ENCODE measurements at places on chromosomes 7 and 10.

- no peak for DNase-seq
These were observed 9.5 kb downstream of the LMOD2 start for GRCh38 chr7:123665157-123665556.

- DNase-seq, result no peak
These were observed 423.2 kb downstream of the IPMK start for GRCh38 chr10:57844387-57844998.

DNA sequence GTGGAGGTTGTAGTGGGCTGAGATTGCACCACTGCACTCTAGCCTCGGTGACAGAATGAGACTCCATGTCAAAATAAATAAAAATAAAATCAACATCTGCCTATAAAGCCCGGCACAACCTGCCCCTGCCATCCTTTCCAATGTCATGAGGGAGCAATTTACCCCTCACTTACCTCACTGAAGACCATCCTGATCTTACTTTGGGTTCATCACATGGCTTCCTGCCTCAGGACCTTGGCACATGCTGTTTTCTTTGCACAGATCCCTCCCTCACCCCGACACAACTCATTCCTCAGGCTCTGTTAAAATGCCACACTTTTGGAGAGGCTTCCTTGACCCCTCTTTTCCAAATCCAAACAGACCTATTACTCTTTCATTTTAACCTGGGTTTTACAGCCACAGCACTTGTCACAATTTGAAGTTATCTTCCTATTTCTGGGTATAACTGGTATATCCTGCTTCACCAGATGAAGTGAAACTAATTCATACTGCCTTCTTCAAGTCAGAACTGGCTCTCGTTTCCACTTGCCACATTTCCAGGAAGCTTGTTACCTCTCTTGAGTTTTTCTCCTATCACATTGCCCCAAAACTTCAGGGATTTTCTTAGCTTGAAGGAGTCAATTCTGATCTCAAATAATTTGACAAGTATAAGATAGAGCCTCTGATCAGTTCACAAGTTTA lies 69.3 kb upstream of the PARD3 start:
- DNase-seq, result no peak

DNA sequence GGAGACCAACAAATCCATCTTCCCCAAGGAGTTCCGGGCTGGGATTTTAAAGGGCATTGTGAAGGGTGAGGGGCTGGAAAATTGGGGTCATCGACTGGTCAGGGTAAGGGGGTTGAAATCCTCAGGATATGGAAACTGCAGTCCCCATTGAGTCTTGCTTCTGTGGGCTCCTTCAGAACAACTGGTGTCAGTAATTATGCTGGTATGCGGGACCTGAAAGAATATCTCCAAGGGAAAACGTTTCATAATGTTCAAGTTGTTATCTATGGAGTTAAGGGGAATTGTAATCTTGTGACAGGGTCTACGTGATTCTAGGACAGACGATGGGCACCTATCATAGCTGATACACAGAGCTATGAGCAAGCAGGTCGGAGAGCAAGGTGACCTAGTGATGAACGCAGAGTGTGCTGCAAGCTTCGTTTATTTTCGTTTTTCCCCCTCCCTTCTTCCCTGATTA lies 494 bp upstream of the RHBDD2 start:
- DNase-seq, result no peak

GRCh38 chr10:68992636-68993440 lies 4.2 kb downstream of the KIFBP start:
- DNase-seq, result no peak

- DNase-seq, result no peak
These were observed 20.7 kb downstream of the ZNF107 start for GRCh38 chr7:64686493-64687184.

GRCh38 chr7:18659746-18660145 lies 164.2 kb downstream of the HDAC9 start:
- DNase-seq, result no peak

GRCh38 chr7:46150202-46150601 lies 229.1 kb upstream of the IGFBP3 start:
- no peak for DNase-seq

DNA sequence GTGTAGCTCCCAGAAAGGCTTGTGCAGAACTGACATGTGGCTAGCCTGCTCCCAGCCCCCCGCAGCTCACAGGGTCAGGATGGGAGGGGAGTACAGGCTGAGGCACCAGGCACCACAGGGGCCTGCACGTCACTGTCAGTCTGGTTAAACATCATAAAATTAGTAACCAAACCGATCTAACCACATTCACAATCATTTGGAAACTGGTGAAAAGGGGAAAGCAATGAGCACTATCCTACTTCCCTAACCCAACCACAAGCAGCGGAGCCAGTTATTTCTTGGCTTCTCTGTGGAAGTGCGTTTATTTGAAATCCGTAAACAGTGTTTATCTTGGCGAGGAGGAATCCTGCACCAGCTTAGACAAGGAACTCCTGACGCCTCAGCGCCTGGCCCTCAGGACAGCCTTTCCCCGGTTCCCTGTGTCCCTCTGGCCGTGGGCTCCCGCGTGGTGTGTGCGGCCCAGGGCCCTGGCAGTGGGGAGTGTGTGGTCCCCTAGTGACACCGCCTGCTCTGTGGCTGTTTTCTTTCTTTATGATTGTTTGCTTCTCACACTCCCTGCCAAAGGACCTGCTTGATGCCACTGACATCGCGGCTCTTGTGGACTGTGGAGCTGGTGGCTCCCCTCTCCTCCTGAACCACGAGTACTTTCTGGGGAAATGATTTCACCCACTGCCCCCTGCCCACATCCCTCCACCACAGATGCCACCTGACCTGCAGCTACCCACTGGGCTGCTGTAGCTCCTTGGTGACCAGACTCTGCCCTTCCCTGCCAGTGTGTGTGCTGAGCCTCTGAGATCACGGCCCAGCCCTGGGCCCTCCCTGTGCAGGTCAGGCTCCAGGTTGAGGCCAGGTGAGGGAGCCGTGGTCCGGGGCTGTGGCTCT lies 38.0 kb downstream of the INPP5A start:
- no peak for DNase-seq

DNA sequence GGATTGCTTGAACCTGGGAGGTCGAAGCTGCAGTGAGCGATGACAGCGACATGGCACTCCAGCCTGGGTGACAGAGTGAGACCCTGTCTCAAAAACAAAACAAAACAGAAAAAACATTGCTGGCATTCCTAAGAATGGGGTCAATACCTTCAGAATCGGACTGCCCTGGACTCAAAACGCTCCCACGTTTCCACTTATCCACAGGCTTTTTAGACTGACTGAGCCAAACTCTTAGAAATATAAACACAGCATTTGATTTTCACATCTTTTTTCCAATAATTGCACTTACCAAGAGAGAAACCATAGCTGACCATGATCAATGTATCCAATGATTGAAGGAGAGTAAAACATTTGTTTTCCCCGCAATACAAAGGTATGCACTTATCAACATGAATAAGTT lies 59.5 kb upstream of the CUX1 start:
- no peak for DNase-seq

- no peak for DNase-seq
These were observed 245.2 kb downstream of the SFMBT2 start for GRCh38 chr10:7165500-7166177.

- no peak for DNase-seq
These were observed 135.2 kb downstream of the INHBA start for GRCh38 chr7:41567731-41568114.
